ENCODE measurements at places on chromosomes 3 and 15.

GRCh38 chr3:15722877-15723623 lies 74.7 kb downstream of the ANKRD28 start:
- no peak for DNase-seq

GRCh38 chr3:155423526-155424322 lies 130.2 kb upstream of the STRIT1 start:
- no peak for DNase-seq

GRCh38 chr15:31483986-31484951 lies 157.6 kb downstream of the KLF13 start:
- DNase-seq, result no peak

- DNase-seq, result no peak
These were observed 420 bp upstream of the TMIE start for GRCh38 chr3:46700772-46701171.

- DNase-seq, result no peak
These were observed 76.2 kb downstream of the CCK start for GRCh38 chr3:42189736-42190135.

GRCh38 chr3:36447061-36447460 lies 66.8 kb downstream of the STAC start:
- no peak for DNase-seq

- no peak for DNase-seq
These were observed 14.5 kb upstream of the SLITRK3 start for GRCh38 chr3:165210727-165211126.

GRCh38 chr3:107934808-107935207 lies 156.0 kb downstream of the CD47 start:
- no peak for DNase-seq

DNA sequence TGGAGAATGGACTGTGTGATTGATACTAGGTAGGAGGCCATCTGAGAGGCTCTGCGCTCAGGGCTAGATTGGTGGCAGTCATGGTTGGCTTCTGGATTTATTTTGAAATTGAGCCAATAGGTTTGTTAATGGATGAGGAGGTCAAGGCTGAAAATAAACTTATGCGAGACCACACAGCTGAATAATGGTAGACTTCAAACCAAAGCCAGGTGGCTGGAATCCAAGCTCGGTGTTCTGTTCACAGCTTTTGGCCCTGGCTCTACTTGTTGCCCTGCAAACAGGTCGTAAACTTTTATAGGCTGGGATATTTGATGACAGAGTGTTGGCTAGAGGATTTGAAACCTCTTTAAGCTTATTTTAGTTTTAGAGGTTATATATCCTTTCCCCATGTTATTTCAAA lies 160.4 kb downstream of the CHL1 start:
- DNase-seq, result no peak

DNA sequence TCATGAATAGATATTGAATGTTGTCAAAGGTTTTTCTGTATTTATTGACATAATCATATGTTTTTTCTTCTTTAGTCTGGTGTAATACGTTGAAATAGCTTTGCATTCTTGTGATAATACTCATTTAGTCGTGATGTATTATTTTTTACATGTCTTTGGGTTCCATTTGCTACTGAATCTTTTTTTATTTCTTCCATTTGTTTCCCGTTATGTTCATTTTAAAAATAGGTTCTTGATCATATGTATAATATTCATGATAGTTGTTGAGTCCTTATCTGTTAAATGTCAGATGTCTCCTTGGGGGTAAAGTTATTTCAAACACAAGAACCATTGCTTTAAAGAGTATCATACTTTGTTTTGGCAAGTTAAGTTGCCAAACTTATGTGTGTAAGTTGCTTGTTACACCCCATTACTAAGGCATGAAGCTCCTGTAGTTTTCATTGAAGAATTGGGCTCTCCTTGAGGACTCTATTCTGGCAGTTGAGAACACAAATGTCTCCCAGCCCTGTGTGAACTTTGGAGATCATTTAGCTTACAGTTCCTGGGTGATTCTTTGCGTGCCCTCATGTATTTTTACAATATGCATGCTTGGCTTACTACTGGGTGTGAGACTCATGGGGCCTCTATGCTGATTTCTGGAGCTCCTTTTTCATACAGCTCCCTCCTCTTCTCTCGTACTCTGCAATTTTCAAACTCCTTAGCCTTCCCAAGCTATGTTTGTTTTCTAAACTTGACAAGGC lies 8.3 kb downstream of the AKAP13 start:
- no peak for DNase-seq

DNA sequence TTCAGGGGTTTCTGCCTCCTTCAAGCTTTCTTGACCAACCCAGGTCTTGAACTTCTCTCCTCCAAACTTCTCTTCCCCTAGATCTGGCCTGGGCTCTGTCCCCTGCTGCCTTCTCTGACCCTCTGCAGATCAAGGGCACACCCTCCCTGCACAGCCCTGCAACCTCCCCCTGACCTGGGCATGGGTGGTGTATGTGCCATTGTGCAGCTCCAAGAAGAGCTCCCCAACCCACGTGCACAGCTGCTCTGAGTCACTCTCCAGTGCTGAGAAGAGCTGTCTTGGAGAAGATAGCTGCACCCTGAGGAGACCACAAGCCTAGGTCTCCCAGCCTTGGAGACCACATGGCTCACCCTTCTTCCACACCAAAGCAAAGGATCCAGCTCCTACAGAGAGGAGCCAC lies 8.0 kb downstream of the MAN2C1 start:
- no peak for DNase-seq

- DNase-seq, result no peak
These were observed 183.1 kb downstream of the CHST2 start for GRCh38 chr3:143302638-143303171.

DNA sequence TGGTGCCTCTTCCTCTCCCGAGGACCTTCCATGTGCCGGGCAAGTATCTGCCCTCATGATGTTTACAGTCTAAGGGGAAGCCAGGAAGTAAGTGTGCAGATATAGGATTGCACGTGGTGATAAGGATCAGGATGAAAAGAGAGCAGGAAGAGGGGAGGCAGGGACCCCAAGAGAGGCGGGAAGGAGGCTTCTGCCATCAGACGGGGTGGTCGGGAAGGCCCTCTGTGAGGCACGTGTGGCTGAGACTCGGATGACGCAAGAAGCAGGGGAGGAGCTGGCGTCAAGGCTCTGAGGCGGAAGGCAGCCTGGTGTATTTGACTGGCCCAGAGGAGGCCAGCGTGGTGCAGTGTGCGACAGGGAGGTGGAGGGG lies 762 bp upstream of the IQSEC1 start:
- DNase-seq, result no peak

All from NCI-H187 treated with DMSO at 0.1 percent for 48 hours (cell line).